ENCODE measurements at places on chromosomes 6 and 20.

- DNase-seq = no peak
These were observed 60.9 kb upstream of the MC3R start for GRCh38 chr20:56187534-56188165.

DNA sequence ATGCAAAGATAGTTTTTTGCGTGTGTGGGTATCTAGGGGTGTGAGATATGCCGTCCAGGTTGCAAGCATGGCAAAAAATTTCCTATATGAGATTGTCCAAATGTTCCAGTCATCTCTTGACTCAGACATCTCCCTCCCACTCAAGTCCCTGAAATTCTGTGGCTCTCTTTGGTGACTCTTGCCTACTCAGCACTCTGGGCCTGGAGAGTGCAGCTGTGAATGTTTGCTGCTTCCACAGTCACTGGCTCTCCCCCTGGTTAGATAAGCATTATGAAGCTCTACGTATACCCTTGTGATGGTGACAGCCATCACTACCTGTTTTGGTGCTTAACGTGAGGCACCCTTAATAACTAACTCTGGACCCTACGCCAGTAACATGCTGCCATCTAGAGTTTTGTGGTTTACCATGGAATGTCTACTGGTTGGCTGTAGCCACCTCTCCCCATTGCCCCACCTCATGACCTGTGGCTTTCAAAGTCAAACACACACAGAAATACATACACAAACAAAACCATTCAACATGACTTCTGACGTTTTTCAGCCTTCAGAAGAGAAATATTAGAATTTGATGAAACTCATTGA, 621.9 kb upstream of the CITED2 start:
- peak; percentile 40 for DNase-seq

DNA sequence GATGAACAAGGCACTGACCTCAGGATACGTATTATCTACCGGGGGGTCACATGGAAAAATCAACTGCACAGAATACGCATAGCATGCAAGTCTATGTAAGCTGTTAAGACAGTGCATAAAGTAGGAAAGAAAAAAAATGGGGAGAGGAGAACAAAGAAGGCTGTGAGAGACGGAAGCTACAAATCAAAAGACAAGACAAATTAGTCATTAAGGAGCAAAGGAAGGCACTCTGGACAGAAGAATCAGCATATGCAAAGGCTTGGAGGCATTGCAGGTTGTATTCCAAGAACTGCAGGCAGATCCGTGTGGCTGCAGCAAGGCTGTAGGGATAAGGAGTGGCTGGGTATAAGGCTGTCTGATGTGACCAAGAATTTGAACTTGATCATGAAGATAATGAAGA, 89.0 kb downstream of the NRSN1 start:
- no peak for DNase-seq

- peak; percentile 47 for DNase-seq
These were observed 48.1 kb upstream of the SMLR1 start for GRCh38 chr6:130778946-130779657.

DNA sequence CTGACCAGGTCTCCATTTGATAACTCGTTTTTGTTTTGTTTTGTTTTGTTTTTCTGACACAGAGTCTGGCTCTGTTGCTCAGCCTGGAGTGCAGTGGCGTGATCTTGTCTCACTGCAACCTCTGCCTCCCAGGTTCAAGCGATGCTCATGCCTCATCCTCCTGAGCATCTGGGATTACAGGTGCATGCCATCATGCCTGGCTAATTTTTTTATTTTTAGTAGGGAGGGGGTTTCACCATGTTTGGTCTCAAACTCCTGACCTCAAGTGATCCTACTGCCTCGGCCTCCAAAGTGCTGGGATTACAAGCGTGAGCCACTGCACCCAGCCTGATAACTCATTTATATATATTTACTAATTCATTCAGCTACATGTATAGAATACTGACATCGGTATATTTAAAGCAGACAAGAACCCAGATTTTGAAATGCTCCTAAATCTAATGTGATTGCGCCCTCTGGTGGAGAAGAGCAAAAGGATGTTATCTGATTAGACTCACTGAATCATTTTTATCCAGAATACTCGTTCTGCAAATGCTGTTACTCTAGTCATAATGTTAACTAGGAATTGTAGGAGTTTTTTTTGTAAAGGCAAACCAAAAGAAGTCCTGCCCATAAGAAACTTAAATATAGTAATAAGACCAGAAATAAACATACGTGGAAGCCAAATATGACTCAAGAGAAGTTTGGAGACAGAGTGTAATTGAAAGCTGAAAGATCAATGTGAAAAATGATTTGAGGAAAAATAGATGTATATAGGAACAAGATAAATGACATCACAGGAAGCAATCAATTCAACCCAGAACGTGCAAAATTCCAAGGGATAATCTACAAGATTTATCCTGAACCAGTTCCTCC, 5.3 kb upstream of the COL12A1 start:
- DNase-seq = peak; percentile 80

DNA sequence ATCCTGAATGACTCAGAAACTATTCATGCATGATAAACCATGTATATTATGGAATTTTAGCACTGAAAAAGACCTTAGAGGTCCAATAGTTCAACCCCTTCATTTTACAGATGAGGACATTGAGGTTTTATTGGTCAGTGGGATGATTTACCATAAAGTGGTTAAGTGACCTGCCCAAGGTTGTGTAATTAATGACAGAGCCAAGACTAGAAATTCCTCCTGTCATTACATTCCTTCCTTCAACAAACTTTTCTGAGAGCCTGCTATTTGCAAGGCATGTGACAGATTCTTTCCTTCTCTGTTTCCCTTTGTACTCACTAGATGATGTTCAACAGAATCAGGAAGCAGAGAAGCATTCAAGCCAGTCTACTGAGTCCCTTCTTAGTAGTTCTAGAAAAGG, 170.7 kb upstream of the KCNK16 start:
- DNase-seq = no peak

GRCh38 chr6:69631552-69632346, 165.1 kb downstream of the LMBRD1 start:
- no peak for DNase-seq

GRCh38 chr6:148625609-148626008, 121.2 kb upstream of the UST start:
- no peak for DNase-seq

DNA sequence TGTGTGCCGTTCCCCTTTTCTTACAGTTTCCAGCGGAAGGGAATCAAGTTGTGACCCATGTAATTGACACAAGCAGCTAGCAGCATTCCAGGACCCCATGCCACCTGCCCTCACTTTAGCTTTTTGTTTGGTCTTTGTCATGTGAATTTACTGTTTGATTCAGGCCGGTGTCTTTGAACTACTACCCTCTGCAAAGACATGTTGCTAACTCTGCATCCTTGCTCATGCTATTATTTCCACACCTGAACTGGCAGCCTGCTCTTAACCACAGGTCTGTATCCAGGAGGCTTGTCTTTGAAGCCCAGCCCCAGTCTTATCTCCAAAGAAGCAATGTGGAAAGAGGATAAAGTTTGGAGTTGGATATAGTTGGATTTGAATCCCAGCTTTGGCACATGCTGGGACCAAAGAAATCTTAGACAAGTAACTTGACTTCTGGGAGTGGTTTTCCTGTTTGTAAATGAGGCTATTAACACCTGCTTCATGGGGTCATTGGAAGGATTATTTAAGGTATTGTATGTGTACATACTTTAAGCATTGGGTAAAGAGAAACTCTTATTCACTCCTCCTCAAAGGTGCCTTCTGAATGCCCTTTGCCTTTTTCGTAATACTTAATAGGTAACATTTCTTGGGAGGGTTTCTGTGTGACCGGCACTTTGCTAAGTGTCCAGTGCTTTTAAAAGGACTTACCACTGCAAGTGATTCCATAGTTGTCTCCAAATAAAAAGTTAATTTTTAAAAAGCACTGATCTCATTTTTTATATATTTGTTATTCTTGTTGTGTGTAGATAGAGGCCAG, 52.4 kb downstream of the RALY start:
- no peak for DNase-seq

DNA sequence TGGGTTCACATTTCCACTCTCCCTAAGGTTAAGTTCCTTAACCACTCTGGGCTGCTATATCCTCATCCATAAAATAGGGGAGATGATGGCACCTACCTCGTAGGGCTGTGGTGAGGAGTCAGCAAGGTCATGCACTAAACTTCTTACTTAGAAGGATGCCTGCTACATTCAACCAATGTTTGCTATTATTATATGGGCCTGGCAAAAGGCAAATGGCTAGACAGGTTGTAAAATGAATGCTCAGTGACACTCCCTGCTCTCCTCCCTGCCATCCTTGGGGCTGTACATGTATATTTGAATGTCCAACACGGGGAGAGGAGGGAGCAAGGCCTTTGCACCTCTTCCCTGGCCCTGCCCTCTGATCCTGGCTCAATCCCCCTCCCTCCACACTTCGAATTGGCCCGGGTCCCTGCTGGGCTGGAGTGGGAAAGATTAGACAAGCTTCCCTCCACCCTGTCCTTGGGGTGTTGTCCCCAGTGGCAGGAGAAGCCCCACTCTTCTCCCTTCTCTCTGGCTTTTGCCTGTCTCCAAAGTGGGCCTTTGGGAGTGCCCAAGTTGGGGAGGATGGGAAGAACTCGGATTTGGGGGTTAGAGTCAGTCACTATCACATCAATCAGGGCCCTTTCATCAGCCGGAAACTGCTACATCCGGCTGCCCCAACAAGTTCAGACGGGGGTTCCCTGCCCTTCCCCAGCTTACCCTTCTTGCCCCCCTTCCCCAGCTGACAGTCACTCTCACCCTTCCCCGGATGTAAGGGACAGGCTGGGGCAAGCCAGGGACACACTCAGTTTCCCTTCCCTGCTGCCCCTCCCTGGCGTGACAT, 36.3 kb upstream of the VEGFA start:
- DNase-seq = no peak

GRCh38 chr6:149482545-149483333, 2.1 kb downstream of the ZC3H12D start:
- peak; percentile 71 for DNase-seq
